Activated naive CD4-positive, alpha-beta T cell (primary cell): ENCODE measurements at places on chromosomes 1 and 21.

GRCh38 chr1:173063171-173063570, 12.4 kb upstream of the TNFSF18 start:
- DNase-seq: no peak

GRCh38 chr21:32757804-32758203, 13.8 kb downstream of the PAXBP1 start:
- no peak for DNase-seq

DNA sequence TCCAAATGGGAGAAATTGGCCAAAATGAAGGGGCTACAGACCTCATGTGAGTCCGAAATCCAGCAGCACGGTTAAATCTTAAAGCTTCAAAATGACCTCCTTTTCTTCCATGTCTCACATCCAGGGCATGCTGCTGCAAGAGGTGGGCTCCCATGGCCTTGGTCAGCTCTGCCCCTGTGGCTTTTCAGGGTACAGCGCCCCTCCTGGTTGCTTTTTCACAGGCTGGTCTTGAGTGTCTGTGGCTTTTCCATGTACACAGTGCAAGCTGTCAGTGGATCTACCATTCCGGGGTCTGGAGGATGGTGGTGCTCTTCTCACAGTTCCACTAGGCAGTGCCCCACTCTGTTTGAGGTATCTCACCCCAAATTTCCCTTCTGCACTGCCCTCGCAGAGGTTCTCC, 78.7 kb downstream of the PRRX1 start:
- DNase-seq: no peak

DNA sequence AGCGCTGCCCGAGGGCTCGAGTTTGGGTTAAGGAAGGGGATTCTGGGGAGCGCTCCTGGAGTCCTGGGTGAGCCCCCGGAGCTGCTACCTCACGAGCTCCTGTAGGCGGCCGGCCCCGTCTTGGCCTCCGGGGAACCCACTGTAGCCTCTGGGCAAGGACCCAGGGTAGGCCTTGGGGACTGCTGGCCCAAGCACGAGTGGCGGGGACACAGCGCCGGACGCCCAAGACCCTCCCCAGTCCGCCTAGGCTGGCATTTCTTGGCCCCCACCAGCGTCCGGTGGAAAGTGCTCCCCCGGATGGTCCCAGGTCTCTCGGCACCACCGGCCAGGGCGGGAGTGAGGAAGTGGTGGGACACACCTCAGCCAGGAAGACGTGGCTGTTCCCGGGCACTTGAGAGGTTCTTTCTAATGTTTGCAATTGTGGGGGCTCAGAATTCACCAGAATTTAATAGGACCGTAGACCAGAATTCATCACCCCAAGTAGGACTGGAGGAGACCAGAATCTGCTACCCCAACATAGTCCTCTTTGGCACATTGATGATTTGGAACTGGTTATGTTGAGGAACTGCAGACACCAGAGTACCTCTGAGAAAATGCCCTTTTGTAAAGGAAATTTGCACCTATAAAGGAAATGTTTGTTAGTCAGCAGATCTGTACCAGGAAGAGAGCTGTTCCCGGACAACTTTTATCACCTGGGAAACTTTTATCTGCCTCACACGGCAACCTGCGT, 622 bp upstream of the TMPRSS2 start:
- no peak for DNase-seq
